ENCODE measurements at places on chromosomes 11 and 22.

DNA sequence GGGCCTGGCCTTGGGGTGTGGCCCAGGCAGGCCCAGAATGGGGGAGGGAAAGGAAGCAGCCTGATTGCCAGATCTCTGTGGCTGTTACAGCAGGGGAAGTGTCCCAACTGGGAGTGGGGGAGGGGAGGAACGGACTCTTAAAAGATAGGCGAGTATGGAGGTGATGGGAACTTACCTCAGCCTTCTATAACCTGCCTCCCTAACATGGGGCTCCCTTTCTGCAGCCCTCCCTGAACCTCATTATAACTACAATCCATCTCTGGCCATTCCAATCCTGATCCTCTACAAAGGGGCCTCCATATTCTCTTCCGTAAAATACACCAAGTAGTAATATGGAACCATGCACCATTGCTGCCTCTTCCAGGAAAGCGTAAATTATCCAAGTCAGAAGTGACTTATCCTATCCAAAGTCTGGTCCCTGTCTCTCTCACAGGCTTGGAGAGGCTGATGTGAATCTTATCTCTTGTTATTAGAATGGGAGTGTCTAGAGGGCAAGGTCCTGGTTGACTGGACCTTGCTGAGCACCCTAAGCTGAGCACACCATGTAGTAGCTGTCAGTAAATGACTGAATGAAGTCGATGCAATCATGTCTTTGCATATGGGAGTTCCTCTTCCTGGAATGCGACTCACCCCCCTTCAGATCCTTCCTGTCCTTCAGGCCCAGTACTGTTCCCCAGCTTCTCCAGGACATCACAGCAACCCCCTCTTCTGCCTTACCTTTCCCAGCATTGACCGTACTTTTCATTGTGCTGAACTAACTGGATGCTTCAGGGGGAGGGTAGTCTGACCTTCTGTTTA is 5.9 kb downstream of the RHOG start:
- DNase-seq: peak; percentile 93

- DNase-seq: no peak
These were observed 9.3 kb downstream of the TSPO start for GRCh38 chr22:43160497-43161126.

GRCh38 chr22:31177420-31178162 is 17.6 kb downstream of the RNF185 start:
- no peak for DNase-seq

DNA sequence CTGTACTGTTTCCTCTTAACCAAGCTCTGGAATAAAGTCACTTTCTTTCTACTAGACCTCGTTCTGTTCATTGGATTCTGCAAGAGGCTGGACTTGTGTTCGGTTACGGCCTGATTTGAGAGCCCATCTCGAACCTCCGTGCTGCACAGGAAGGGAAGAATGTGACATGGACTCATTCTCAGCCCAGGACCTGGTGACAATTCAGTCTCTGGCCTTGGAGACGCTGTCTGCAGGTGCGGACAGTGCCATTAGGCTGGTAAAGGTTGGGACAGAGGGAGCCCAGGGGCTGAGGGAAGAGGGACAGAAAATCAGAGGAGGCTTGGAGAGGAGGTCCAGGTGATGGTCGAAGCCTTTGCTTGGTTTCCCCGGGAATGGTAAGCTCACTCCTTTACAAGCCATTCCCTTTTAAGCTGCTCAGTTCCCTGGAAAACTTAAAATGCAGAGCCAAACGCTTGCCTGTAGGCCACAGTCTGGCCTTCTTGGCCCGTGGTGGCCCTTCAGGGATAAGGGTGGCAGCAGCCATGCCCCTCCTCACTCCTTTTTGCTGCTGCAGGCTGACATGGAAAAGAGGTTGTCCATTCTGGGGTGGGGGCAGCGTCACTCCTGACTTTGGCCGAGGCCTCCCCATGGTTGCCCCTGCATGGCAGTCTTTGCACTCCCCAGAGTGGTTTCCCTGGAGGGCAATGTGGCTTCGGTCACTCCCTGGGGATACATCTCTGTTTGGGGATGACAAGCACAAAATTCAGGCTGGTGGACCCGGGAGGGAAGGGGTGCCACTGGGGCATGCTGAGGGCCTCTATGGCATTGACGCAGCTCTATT is 52.3 kb downstream of the SHISAL1 start:
- DNase-seq: peak; percentile 63

GRCh38 chr11:58807343-58807742 is 37.2 kb downstream of the GLYATL2 start:
- DNase-seq: no peak

DNA sequence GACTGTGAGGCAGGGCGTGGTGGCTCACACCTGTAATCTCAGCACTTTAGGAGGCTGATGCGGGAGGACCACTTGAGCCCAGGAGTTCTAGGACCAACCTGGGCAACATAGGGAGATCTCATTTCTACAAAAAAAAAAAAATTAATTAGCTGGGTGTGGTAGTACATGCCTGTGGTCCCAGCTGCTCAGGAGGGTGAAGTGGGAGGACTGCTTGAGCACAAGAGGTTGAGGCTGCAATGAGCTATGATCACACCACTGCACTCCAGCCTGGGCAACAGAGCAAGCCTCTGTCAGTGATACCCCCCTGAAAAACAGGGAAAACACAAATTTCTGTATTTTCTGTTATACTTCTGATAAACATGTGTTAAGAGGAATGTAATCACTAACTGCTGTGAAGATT is 57.8 kb upstream of the ARHGAP32 start:
- no peak for DNase-seq

- no peak for DNase-seq
These were observed 18.8 kb downstream of the CYP2D6 start for GRCh38 chr22:42111798-42112197.

GRCh38 chr11:101996111-101996510 is 51.1 kb upstream of the CFAP300 start:
- DNase-seq: no peak

- no peak for DNase-seq
These were observed 679.4 kb upstream of the KIRREL3 start for GRCh38 chr11:127679816-127680545.

- DNase-seq: no peak
These were observed 28.7 kb downstream of the CHRDL2 start for GRCh38 chr11:74702383-74703007.

DNA sequence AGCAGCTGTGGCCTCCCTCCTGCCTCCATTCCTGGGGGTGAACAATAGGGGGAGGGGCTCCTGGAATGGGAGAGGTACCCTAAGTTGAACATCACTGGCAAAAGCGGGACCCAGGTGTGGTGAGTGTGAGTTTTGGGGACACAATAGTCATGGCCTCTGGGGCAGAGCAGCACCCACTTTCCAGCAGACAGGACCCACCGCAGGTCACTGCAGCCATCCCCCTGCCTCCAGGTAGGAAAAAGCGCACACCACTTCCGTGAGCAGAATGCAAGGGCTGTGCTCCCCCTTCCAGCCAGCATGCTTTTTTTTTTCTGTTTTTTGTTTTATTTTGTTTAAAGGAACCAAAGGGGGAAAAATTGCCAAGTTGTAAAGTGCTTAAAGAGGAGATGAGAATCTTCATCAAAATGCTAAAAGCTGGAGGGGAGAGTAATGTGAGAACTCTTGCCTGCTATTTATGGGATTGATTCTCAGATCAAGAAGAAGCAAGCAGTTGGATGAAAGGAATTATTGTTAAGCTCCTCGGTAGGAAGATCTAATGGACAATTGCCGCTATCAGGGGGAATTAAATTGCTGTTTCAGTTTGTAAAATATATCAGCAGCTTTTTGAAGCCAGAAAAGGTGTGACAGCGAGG is 152.9 kb downstream of the FEZ1 start:
- peak; percentile 74 for DNase-seq

DNA sequence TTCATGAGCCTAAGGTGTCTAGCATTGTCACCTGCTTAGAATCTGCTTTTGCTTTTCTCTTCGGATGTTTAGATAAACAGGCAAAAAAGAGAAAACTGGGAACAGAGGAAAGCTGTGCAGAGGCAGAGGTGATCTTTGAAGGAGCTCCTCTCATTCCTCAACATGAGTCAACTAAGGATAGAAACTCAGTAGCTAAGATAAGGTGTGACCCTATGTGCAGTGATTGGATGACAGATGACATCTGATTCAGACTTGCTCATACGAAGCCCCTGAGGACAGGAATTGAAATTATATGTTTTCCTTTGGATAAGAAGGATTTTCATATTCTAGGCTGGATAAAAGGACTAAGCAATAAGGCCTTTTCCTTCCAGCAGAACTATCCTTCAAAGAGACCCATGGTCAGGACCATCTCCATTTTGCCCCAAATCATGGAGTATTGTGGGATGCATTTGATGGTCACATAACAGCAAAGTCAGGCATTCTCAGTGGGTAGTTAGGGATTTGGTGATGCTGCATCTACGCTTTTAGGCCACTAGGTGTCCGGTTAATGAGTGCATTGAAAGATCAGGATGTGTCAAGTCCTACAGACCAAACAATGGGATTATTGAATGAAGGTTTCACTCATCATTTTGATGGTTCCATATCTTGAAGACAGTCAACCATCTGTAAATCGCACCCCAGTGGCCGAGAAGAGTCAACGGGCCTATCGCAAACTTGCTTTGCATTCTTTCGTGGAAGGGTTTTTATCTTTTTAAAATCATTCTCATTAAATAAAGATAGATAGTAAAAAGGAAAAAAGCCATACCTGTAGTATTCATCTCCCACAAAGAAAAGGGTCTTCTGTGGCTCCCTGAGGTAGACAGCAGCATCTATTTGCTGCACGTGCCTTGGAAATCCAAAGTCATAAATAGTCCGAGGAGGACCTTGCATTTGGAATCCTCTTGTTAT is 32.2 kb downstream of the MMP20 start:
- no peak for DNase-seq

DNA sequence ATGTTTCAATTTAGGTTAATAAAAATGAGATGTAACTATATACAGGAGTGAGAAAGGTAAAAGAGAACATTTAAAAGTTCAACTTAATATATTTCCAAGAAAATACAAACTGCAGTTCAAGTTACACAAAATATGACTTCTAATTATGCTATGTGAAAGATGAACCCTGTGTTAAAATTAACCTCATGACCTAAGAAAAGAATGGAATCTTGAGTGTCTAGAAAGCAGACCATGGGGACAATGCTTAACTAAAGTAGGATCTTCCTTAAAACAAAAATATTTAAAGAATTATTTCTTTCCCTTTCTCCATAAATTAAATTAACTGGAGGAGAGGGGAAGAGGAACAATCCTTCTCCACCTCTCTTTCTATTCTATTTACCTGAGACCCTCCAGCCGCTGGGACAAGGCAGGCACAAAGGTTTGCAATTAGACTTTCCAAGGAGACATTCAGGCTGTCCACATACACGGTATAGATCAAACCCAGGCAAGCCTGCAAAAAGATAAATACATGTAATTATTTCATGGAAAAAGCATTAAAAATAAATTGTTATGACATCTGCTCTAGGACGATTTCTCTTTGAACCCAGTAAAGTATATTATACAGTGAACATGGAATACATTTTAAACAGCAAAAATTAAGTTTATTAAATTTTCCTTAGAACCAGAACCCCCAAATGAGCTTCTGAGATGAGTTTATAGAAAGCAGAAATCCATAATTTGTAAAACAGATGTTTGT is 264.5 kb downstream of the SBF2 start:
- DNase-seq: no peak

GRCh38 chr11:115391160-115391559 is 113.1 kb downstream of the CADM1 start:
- no peak for DNase-seq

DNA sequence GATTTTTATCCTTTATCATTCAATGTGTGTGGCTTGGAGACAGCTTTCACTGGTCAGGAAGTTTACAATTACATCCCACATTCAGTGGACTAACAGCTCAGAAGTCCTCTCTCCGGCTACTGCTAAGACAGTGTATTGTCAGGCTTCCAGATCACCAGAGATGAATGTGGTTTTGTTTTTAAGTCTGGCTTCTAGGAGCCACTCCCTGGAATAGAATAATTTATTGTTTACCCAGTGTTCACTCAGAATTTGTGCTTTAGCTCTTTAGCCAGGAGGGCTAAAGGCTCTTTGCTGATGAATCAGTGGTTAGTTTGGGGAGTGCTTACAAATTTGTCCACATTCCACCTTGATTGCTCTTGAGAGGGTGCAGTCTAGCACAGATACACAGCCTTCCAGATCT is 26.5 kb downstream of the TRIM77 start:
- no peak for DNase-seq

Data from cardiac septum (tissue), 1 donor.